ENCODE measurements at places on chromosomes 7 and 10. TPM values are rescaled to one million over a fixed set of nuclear protein-coding genes. Genes with fewer than 3 reads are reported as not detected.

Gene UFSP1
- total RNA-seq, result 12.2 TPM

GRCh38 chr10:103889121-103889720 is 28.8 kb downstream of the STN1 start:
- DNase-seq, result no peak

DNA sequence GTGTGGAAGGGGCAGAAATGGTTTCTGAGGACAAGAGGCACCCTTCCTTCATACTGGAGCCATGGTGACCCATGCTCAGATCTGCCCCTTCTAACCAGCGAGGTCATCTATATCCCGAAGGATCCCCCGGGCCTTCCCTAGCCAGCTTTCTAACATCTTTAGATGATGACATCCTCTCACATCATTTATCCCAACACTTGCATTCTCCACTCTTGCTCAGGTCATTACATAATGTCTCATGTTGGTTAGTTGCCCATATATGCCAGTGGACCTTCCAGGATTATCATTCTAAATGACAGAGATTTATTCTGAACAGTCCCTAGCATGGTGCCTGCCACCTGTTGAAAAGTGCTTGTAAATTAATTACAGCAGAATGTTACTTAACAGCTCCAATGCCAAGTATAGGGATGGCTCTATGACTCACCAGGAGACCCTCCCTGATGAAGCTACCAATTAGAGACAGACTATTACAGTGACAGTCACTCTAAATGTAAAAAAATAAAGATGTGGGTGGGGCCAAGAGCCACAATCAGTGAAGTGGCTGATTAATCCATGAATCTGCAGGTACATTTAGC is 22.6 kb upstream of the ABLIM1 start:
- no peak for DNase-seq

Gene BCCIP
- 72.6 TPM for total RNA-seq

- DNase-seq, result no peak
Measured at GRCh38 chr10:102872163-102872562, 2.9 kb downstream of the AS3MT start.

Gene PAX4
- 0.07 TPM for total RNA-seq

Gene PKD2L1
- total RNA-seq, result not detected

Gene H2BK1
- total RNA-seq, result not detected

Gene CPA2
- not detected for total RNA-seq
